ENCODE measurements at places on chromosomes 7 and 10.

GRCh38 chr7:139597028-139597427 is 73.5 kb downstream of the CLEC2L start:
- DNase-seq: no peak

DNA sequence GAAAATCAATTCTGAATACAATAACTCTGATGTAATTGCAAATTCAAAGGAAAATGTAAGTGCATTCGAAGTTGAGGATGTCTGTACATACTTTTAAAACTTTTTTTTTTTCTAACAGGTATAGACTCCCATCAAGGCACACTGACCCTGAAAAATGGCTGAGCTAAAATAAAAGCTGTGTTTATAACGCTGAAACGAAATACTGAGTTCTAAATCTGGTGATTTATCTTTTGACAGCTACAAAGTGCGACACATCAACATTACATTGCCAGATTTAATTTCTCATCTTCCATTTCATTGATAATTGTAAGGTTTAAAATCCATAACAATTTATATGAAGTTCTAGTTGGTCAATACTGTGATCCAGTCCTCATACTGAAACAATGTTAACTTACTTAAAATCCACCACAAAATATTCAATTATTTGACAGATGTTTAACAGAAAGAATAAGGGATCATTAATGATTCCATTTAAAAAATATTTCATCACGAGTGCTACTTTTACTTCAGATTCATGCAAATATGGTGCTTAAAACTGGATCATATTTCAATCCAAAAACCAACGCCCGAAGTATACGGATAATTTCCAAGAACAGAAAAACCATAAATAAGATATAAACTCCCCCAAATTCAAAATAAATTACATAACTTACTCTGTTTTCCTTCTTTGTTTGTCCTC is 1.4 kb downstream of the RAB11FIP2 start:
- DNase-seq: no peak

DNA sequence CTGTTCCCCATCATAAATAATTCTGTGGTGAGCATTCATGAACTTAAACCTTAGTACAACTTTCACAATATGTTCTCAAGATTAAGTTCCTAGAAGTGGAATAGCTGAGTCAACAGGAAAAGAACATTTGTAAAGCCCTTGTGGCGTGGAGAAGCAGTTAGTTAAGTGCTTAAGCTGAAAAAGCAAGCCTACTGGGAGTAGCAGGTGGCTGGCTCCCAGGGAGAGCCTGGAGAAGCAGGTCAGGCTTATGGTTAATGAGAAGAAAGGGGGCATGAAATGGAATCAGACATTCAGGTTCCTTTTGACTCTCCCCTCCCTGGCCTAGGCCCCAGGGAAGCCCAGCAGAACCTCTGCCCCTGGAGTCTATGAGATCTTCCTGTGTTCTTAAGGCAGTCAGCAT is 35.3 kb downstream of the VSTM4 start:
- no peak for DNase-seq

DNA sequence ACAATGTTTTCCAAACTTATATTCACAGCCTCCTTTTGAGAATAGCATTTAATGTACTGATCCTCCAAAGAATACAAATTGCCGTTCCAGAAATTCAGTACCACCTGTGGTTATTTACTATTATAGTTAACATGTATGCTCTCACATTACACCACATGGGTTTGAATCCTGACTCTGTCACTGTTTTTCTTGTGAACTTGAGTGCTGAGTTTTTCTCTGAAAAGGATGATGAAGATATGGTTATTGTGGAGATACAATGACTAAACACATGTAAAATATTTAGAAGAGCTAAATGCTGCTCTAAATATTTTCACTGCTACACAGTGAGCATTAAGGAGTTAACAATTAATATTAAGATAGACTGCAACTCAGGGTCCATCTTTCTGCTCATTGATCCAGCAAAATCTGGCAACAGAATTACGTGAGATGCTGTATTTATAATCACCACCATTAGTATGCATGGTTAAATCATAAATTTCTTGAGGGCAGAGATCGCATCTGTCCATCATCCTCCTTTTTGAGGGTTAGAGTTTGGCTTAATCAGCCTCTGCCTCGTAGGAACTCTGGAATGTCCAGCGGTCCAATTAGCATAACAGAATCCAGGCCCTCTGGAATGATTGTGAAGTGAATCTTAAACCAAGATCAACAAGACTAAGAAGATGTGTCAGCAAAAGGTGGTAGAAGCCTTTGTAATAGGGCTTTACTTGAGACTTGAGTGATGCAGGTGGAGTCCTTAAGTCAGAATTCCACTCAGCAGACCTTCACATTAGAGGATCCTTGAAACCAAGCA is 152.8 kb downstream of the MACC1 start:
- no peak for DNase-seq

GRCh38 chr10:83952314-83952713 is 187.0 kb upstream of the GHITM start:
- no peak for DNase-seq

- DNase-seq: no peak
Observed at GRCh38 chr10:18400201-18400905, 251.0 kb downstream of the NSUN6 start.
